ENCODE measurements at places on chromosomes 13 and 19.
A peak's percentile ranks its signal among the peaks of the same experiment; 100 is the strongest.

GRCh38 chr19:13795595-13796300, 505 bp downstream of the ZSWIM4 start:
- peak; percentile 78 for DNase-seq

DNA sequence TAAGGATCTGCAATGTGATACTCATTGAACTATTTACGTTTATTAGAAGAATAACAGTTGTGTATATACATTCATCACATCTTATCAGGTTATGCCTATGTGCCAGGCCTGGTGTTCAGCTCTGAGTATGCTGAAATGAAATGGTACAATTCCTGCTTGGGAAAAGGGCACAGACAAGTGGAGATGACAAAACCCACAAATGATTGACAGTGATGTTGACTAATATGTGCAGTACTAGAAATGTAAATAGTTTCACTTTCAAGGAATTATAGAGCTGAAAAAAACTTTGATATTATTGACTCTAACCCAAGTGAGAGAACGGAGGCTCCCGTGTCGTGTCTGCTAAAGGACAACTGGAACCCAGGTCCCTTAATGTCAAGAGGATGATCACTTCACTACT, 386.8 kb upstream of the DACH1 start:
- DNase-seq = no peak

- peak; percentile 92 for DNase-seq
Measured at GRCh38 chr19:43798546-43799409, 3.5 kb downstream of the LYPD5 start.

DNA sequence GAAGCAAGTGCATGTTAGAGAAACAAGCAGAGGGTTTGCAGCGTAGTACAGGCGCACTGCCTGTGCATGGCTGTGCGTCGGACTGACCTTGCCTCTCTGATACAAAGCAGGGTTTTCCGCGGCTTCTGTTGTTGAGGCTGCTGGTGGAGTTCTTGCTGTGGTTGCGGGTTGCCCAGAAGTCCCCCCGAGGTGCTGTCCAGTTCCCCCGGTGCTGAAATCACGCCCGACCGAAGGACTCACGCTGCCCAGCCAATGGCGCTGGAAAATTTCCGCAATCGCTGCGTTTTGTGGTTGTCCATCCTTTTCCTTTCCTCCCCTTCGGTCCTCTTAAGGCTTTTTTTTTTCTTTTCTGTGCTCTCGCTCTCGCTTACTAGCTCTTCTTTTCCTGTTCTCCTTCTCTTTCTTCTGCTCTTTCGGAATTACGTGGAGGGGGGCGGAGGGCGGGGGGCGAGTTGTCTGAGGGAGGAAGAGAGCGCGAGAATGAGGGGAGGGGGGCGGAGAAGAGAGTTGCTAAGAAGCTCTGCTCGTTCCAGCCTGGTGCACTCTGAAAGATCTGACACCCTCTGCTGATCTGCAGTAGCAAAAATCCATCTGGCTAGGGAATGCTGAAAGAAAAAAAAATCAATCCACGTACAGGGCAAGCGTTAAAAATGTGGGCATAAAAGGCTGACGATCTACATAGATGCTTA, at the start of gene SLITRK1:
SLITRK1 (minus strand) TSS at position 558 of the 689 bp plus-strand sequence. CDS start 967 bp downstream, outside the sequence.
- DNase-seq = peak; percentile 96

GRCh38 chr13:42875475-42876269, 94.3 kb downstream of the FAM216B start:
- DNase-seq = peak; percentile 91

GRCh38 chr19:28481674-28482073, 731.3 kb downstream of the UQCRFS1 start:
- no peak for DNase-seq

- no peak for DNase-seq
Measured at GRCh38 chr13:95608640-95609323, 35.7 kb downstream of the DZIP1 start.

DNA sequence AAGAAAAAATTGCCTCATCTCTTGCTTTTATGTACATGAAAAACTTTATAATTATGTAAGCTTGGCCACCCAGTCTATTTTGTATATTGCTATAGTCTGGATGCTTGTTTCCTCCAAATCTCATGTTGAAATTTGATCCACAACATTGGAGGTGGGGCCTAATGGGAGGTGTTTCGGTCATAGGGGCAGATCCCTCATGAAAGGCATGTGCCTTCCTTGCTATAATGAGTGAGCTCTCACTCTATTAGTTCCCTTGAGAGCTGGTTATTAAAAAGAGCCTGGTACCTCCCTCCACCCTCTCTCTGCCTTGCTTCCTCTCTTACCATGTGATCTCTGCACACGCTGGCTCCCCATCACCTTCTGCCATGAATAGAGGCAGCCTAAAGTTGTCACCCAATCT, 1005.1 kb downstream of the PCDH9 start:
- DNase-seq = peak; percentile 58

DNA sequence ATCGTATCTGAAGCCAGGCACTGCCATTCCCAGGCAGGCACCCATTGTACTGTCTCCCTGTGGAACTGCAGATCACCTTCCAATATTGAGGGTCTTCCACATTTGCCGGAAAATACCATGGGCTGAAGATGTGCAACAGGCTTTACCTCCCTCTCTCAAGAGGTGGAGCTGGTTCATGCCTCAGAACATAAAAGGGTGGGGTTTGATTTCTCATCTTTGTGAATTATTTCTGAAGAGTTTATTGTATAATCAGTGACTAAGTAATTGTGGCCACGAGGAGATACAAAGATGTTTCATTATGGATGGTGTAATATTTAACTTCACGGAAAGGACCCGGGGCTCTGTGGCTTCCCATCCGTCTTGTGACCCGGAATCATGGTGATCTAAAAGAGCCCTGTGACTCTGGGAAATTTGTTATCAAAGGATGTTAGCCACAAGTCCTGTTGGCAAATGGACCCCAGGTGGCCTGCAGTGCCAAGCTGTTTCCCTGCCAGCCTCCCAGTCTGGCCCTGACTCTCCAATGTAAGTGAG, 230.5 kb downstream of the LACC1 start:
- no peak for DNase-seq

DNA sequence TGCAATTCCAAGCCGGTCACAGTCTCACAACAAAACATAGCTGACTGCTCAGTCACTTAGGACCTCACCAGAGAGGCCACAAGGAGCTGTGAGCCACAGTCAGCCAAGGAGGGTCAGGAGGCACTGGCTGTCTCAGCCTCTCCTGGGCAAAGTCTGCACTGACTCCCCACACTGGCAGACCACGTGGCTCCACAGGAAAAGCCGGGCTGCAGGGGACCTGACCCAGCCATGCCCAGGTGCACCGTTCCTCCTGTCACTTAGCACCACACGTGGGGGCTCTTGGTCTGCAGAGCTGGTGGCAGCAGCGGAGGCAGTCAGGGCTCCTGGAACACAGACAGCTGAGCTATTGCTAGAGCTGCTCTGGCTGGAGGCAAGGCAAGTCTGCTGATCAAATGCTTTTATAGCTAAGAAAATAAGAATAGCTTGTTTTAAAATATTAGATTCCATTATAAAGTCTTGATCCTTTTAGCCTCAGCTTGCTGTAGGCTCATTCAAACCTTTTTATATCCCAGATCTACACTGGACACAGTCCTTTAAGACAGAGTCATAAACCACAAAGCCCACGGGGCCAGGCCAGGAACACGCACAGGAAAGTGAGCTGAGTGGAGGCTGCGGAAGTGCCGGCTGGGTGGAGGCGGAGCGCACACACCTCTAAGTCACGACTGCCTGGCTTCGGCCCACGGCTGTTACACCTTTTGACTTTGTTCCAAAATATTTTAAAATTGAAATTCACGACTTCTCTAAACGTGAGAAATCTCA, 744.1 kb downstream of the UQCRFS1 start:
- peak; percentile 17 for DNase-seq

DNA sequence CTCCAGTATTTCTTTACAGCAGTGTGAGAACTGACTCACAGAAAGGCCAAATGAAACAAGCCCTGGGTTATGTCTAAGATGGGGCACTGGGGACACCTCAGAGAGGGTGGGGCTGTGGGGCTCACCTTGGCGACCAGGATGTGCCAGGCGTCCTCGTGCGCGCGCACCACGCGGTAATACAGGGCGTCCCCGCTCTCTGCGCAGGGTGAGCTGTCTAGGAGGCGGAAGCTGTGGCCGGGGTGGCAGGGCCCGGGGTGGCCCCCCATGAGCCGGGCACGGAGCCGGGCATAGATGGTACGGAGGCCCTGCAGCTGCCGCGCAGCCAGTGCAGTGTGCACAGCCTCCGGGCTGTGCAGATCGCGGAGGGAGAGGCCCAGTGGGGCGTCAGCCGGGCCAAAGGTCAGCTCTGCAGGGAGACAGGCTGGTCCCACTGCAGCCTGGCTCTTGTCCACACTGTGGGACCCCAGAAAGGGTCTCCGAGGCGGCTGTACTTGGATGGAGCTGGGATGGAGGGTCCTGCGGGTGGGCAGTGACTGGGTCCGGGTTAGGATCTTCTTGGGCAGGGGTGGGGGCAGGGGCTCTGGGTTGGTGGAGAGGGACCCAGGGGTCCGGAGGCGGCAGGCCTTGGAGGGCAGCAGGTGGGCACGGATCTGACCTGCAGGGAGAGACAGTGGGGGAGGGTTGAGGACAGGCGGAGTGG, 3.4 kb downstream of the PEAK3 start:
- DNase-seq = no peak

Measured in GM23338 (cell line).